ENCODE measurements at places on chromosomes 1 and 21. TPM values are rescaled to one million over a fixed set of nuclear protein-coding genes. Genes with fewer than 3 reads are reported as not detected.

DNA sequence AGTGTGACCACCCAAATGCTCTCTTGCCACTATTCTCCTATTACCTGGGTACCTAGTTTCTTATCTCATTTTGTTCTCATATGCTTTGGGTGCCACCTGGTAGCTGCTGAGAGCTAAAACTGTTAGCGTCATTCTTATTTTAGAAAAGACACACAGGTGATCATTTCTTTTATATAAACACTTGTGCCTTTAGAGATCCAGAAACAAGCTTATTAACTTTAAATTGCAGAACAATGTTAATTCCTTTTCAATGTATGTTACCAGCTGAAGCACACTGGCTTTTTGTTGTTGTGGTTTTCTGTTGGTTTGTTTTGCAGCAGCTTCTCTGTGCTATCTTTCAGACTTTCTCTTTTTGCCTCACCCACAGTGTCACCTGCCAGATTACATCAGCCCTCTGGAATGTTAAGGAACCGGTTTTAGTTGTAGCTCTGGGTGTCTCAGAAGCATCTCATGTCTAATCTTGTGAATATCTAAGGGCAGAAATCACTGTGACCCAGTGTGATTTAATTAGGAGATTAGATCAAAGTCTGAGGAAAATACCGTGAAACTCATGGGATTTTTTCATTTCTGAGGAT is 43.4 kb upstream of the SLC19A2 start:
- no peak for DNase-seq

SAMSN1 gene
- total RNA-seq = 20.5 TPM

GRCh38 chr1:150516050-150516591 is 569 bp downstream of the FALEC start:
- DNase-seq = no peak

NR5A2 gene
- 3.6 TPM for total RNA-seq

OR10T2 gene
- not detected for total RNA-seq

FBXO2 gene
- total RNA-seq = 12.9 TPM

- no peak for DNase-seq
Observed at GRCh38 chr1:23244256-23244761, 27.0 kb upstream of the HTR1D start.

MFAP2 gene
- 62.2 TPM for total RNA-seq

DNA sequence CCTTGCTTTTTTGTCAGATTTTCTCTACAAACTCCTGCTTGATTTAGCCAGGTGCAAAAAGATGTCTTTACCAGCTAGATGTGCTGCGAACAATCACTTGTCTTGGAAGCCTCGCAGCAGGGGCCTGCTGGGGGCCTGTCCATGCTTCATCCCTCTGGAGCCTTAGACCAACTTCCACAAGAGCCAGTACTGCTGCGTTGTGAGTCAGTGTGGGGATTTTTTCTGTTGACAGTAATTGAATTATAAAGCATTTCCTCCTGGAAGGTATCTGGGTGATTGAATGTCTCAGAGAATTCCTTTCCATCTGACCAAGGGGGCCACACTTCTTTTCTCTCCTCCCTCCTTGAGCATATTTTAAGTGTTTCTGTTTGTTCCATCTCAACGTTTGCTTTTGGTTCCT is 40.4 kb upstream of the LDLRAP1 start:
- no peak for DNase-seq

DNA sequence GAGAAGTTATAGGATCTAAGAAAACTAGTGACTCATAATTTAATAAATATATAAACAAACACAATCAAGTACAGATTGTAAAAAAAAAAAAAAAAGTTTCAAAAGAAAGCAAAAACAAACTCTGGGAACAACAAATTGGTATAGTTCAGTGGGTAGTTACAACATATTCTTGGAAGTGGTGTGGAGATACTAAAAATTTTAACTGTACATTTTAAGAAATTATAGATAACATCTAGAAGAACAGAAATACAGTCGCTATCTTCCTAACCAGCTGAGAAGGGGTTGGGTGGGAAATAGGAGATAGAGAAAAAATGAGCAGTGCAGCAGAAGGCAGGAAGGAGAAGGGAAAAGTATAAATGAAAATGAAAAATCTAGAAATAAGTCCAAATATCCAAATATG is 70.5 kb downstream of the LRRC8C start:
- DNase-seq = no peak

NR1I3 gene
- not detected for total RNA-seq

DNA sequence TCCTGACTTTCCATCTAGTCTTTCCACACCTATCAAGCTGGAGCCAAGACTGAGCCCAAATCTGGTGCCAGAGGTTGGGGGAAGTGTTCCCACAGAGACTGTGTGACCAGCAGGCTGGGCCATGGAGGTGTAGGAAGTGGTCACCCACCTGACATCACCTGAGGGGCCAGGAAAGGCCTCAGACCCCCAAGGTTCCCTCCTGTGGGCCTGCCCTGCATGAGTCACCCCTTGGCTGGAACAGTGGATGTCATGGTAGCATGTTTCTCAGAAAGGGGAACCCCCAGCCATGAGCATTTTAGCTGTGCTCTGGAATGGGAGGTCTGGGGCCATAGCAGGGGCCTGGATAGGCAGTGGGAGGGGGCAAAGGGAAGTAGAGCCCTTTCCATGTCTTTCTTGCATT is 5.7 kb upstream of the TNFRSF8 start:
- DNase-seq = no peak

DNA sequence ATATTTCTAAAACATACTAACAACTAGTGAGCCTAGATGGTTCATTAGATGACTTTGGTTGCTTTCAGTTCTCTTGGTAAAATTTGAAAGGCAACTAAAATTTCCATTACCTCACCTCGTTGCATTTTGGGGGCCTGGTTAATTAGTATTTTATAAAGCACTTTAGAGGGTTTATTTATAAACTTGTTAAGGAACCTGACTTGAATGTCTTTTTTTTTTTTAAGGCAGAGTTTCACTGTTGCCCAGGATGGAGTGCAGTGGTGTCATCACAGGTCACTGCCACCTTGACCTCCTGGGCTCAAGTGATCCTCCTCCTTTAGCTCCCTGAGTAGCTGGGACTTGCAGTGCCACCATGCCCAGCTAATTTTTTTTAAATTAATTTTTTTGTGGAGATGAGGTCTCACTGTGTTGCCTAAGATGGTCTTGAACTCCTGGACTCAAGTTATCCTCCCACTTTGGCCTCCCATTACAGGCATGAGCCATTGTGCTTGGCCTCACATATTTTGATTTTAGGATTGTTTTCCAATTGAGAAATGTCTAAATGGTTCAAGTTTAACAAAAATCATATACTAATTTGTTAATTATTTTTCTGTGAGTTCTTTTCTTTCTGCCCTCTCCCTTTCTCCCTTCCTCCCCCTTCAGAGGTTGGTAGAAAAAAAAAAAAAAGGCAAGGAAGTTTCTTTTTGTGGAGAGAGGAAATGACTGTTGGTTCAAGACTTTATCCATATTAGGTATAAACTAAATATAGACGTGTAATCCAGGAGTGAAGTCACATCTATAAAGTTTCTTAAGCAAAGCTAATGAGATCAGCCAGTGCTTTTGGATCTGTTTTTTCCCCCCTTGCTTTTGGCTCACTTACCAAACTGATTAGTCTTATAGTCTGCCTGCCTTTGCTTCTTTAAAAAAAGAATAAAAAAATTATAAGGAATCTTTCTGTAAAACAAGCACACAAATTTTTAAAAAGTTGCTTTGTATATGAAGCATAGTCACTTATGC is 24.7 kb downstream of the CLIC4 start:
- no peak for DNase-seq

DNA sequence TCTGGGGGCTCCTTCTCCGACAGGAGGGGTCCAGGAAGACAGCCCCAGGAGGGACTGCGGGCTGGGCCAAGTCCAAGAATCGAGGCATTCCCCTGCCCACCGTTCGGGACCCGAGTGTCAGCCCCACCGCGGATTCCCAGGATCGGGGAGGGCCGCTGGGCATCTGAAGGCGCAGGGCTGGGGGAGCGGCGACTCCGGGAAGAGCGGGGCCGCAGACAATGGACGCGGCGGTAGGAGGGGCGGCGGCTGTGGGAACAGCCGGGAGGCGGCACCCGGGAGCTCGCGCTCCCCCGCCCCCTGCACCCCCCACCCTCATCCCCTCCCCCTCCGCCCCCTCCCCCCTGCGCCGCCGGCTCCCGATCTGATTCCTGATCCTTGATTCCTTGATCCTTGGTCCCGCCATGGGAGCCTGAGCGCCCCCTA is at the start of gene VANGL2:
Gene VANGL2 (plus strand): TSS at position 342 of the 423 bp plus-strand sequence. CDS start 15,274 bp downstream, outside the sequence.
- DNase-seq = no peak

HNRNPCL2 gene
- not detected for total RNA-seq

GRCh38 chr21:46216132-46216747 is 12.3 kb downstream of the LSS start:
- DNase-seq = no peak

CFHR5 gene
- total RNA-seq = not detected

TMEM54 gene
- total RNA-seq = 28.1 TPM

DNA sequence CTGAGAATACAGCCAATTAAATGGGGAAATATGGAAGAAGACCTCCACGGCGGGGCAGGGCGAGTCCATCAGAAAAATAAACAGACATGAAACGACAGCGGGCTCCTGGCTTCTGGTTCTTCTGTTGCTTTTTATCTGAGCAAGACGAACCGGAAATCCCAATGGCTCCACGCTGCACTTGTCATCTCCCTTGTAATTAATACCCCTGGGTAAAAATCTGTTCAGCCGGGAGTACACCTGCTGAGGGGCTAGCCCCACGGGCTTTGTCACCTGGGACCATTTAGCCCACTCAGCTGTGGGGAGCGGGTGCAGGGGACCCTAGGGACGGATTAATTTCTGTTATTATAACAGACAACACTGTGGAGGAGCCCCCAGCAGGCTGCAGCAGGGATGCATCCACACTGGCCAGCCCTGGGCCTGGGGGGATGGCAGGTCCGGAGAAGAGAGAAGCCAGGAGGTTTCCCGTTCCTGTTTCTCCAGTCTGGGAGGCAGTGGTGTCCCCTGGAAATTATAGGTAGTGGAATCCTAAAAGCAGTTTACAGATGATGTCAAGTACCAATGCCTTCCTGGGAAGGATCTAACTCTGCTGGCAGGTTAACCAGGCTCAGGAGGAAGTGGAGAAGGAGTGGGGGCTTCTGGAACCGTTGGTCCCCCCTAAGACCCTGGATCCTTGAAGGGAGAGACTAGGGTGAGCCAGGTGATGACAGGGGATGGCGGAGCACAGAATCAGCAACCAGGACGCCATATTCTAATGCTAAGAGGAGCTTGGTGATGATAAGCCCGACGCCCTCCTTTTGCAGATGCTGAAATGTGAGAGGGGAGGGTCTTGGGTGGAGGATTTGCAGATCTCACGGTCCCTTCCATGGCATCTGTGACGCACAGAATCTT is 566.1 kb downstream of the PTPRU start:
- no peak for DNase-seq

GRCh38 chr1:85581802-85582686 is 1.5 kb downstream of the CCN1 start:
- DNase-seq = no peak

DNA sequence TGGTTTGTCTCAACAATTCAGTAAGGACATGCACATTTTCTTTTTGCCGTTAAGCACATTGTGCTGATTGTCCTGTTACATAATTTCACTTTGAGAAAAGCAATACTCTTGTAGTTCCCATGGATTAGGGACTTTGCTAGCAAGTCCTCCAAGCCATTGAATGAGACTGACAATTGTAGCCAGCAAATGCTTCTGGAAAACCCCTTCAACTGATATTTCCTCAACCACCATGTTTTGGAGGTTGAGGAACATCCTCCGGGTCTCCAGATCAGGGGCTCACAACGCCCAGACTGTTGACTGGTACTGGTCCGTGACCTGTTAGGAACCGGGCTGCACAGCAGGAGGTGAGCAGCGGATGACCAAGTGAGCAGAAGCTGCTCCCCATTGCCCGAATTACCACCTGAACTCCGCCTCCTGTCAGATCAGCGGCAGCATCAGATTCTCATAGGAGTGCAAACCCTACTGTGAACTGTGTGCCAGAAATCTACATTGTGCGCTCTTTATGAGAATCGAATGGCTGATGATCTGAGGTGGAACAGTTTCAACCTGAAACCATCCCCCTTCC is 24.1 kb downstream of the ACTN2 start:
- no peak for DNase-seq

- no peak for DNase-seq
Observed at GRCh38 chr21:38494251-38494642, 4.0 kb downstream of the ERG start.

SERTAD4 gene
- total RNA-seq = 10.0 TPM

DNA sequence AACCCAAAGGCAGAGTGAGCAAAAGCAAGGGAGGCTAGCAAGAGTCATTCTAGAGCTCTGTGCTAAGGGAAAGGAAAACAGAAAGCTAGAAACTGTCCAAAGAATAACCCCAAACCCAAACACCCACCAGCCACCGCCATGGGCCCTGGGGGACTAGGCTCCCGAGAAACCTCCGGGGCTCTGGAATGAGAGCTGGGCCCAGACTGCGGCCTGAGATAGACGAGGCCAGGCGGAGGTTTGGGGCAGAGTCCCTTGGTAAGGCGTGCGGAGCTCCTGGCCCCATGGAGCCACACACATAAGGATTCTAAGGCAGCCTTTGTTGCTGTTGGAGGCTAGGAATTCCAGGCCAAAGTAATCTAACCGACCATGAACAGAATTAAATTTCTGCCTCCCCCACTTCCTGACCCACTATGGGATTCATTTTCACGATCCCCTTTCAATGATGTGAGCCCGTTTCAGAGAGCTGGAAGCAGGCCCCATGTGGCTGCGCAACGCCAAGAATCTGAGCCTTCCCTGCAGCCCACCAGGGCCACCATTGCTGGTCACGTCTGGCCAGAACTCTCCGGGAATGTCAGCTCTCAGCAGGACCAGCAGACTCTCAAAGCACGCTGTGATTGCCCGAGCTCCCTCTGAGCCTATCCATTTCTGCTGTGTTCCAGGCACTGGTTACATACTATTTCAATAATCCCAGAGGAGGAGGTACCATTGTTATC is 145.0 kb downstream of the TRABD2B start:
- no peak for DNase-seq

- no peak for DNase-seq
Observed at GRCh38 chr1:89978755-89979154, 16.2 kb upstream of the ZNF326 start.

DNA sequence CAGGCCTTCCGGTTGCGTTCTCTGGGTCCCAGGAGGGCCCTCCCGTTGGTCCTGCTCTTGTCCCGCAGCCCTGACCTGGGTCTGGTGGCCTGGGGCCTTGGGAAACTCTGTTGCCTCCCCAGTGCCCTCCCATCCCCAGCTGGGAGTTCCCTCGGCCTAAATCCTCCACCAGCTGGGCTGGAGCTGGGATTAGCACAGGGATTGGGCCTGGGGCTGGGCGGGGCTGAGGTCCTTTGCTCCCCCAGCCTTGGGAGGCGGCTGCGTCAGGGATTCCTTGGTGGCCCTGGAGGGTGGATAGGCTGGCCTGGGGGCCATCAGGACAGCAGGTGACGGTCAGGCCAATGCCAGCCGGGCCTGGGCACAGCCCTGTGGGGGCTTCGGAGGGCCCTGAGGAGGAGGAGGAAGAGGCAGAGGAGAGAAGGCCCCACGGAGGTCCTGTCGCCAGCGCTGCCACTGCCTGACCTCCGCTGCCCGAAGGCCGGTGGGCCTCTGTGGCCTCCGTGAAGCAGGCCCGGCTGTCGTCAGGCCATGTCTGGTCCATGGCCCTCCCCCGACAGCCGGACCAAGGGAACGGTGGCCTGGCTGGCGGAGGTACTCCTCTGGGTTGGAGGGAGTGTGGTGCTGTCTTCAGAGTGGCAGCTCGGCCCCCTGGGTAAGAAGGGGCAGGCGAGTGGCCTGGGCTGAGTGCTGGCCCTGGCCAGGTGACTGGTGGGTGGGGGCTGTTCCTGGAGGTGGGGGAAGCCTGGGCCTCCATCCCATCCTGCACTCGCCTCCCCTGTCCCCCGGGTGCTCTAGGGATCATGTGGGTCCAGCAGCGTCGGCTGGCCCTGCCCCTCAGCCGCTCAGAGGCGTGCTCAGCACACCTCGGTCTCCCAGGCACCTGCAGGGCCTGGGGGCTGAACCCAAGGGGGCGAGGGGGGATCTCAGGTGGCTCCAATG is at the start of gene PLCH2:
Gene PLCH2 (plus strand): TSS at position 229 of the 939 bp plus-strand sequence. CDS start 300 bp downstream, at position 529.
- no peak for DNase-seq

- no peak for DNase-seq
Observed at GRCh38 chr21:45129189-45129923, 55.0 kb downstream of the ADARB1 start.

All from thoracic aorta (tissue), 2 donors.